Tibial artery (tissue), 4 donors: ENCODE measurements at places on chromosomes 6 and 20.
A peak's percentile ranks its signal among the peaks of the same experiment; 100 is the strongest.

DNA sequence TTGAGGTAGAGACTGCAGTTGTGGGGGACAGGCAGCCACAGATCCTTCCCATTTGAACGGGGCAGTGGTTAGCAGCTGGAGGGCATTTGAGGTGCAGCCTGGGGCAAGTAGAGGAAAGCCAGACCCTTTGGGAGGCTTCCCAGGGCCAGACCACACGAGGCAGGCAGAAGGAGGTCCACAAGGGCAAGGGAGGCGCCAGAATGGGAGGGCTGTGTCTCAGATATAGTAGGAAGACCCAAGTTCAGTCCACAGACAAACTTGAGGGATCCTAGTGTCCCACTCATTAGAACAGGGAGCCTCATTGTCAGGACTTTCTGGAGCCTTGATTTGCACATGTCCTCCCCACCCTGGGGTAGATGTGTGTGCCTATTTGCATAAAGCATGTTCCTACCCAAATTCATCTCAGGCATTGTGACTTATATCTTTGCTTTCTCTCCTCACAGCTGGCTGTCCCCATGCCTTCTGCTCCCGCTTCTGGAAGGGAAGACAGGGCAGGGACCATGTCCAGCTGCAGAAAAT, 166.0 kb downstream of the VEGFA start:
- DNase-seq, result peak; percentile 42

DNA sequence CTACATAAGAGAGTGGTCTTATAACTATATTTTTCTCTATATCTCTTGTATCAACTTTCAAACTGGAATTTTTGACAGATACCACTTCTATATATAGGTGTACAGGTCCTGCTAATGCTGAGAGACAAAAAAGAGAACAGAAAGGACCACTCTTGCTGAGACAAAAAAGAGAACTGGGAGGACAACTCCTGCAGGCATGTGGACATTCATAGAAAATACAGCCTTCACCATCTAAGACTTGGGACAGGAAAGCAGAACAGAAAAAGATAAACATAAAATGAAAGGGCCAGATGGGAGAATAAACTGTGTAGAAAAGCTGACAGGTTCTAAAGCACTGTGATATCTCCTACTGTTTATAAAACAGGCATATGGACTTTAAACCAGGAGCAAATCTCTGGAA, 541.0 kb upstream of the ADGRB3 start:
- DNase-seq, result no peak

- DNase-seq, result no peak
Measured at GRCh38 chr6:2193931-2194330, 51.5 kb downstream of the GMDS start.

- peak; percentile 92 for DNase-seq
Measured at GRCh38 chr6:36642913-36643817, 35.3 kb upstream of the CDKN1A start.

DNA sequence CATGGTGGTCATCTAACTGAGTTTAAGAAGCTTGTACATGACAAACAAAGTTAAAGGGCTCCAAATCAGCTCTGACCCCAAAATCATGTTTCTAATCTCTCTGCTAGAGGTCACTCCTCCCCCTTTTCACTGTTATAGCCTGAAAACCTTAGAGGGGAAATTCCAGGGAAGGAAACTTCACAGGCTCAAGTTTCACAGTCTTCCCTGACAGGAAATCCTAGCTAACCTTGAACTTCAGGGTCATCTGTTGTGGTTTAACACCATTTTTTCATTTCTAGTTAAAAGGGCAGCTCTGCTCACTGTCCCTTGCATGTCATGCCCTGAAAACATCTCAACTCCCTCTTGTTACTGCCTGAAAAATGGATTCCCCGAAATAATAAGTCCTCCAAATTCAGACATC, 104.4 kb upstream of the BMP2 start:
- DNase-seq, result no peak

GRCh38 chr20:49230021-49230420, 10.8 kb downstream of the DDX27 start:
- no peak for DNase-seq

DNA sequence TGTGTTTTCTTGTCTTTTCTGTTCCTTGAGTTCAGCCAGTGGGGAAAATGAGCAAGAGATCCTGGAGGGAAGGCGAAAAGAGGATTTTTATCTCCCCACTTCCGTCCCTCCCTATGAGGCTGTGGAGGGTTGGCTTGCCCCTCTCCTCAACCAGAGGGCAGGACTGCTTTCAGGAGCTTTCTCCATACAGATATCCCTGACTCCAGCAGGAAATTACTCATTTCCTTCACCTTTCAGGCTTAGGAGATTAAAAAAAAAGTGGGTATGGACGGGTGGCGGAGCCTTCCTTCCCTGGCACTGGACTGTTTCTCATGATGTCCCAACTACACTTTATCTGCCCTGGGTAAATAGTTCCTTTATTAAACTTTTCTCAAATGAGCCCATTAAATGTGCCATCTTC, 241.2 kb downstream of the FRK start:
- no peak for DNase-seq

GRCh38 chr6:11190625-11191245, 41.7 kb downstream of the NEDD9 start:
- DNase-seq, result no peak

GRCh38 chr6:9482030-9482738, 932.7 kb downstream of the TFAP2A start:
- DNase-seq, result no peak

GRCh38 chr6:163802267-163802666, 387.7 kb downstream of the QKI start:
- no peak for DNase-seq

- no peak for DNase-seq
Measured at GRCh38 chr20:16608277-16608650, 35.0 kb upstream of the KIF16B start.

- no peak for DNase-seq
Measured at GRCh38 chr6:110547266-110547964, 71.0 kb upstream of the SLC22A16 start.
